ENCODE measurements at places on chromosomes 4 and X.

- no peaks in the 10 kb centered on the region for H3K4me1 ChIP-seq
- H3K4me3 ChIP-seq = no peak overlapping the region
- no peak overlapping the region for H3K27ac ChIP-seq
- no peaks in the 10 kb centered on the region for H3K27me3 ChIP-seq
Observed at GRCh38 chrX:100979881-100980607, 10.5 kb downstream of the ARL13A start.

- H3K36me3 ChIP-seq = no peaks in the 10 kb centered on the region
- H3K4me1 ChIP-seq = no peaks in the 10 kb centered on the region
- no peak overlapping the region for H3K4me3 ChIP-seq
- H3K27me3 ChIP-seq = no peaks in the 10 kb centered on the region
Observed at GRCh38 chr4:84319124-84319523, 180.0 kb downstream of the NKX6-1 start.

DNA sequence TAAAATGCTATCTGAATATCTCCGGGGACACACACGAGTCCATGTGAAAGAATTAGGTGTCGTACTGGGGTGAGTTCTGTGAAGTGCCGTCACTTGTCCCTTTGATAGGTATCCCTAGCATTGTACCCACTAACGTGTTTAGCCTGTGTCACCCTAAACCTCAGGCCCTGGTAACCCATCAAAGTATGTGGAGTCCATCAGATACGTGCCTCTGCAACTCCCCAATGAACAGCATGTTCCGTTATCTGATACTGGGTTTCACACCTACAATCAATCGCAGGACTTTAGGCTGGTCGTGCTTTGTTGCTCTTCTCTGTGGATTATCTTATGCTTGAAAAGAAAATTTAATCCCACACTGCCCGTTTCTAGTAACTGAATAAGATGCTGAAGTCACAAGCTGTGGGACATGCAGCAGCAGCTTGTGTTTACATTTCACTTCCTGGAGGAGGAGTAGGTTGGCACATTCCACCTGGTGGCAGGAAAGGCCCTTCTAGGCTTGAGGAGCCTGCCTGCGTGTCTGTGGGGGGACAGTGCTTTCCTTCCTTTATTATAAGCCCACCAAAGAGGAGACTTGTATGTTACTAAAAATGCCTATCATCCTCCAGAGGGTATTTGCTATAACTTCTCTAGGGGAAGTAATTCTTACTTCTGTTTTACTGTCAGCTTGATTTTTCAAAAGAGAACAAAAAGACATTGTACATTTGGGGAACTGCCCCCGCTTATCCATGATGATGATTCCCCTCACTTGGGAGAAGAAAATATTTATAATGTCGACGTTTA is 127.2 kb downstream of the FNIP2 start:
- no peaks in the 10 kb centered on the region for H3K27me3 ChIP-seq
- peak overlapping the region; percentile 35 for H3K27ac ChIP-seq
- H3K4me3 ChIP-seq = no peak overlapping the region
- H3K36me3 ChIP-seq = no peaks in the 10 kb centered on the region
- H3K4me1 ChIP-seq = peaks cover 5% of the 10 kb centered on the region

GRCh38 chr4:23972187-23972586 is 82.3 kb upstream of the PPARGC1A start:
- H3K4me1 ChIP-seq = no peaks in the 10 kb centered on the region
- H3K27me3 ChIP-seq = no peaks in the 10 kb centered on the region
- H3K36me3 ChIP-seq = no peaks in the 10 kb centered on the region

- H3K4me3 ChIP-seq = no peak overlapping the region
- no peak for DNase-seq
- no peak overlapping the region for H3K27ac ChIP-seq
- no peaks in the 10 kb centered on the region for H3K4me1 ChIP-seq
Observed at GRCh38 chr4:72484981-72485380, 84.0 kb downstream of the ADAMTS3 start.

GRCh38 chr4:71816676-71817303 is 32.9 kb upstream of the GC start:
- no peaks in the 10 kb centered on the region for H3K4me1 ChIP-seq
- no peaks in the 10 kb centered on the region for H3K36me3 ChIP-seq
- H3K27me3 ChIP-seq = no peaks in the 10 kb centered on the region
- H3K27ac ChIP-seq = no peak overlapping the region
- no peak overlapping the region for H3K4me3 ChIP-seq

DNA sequence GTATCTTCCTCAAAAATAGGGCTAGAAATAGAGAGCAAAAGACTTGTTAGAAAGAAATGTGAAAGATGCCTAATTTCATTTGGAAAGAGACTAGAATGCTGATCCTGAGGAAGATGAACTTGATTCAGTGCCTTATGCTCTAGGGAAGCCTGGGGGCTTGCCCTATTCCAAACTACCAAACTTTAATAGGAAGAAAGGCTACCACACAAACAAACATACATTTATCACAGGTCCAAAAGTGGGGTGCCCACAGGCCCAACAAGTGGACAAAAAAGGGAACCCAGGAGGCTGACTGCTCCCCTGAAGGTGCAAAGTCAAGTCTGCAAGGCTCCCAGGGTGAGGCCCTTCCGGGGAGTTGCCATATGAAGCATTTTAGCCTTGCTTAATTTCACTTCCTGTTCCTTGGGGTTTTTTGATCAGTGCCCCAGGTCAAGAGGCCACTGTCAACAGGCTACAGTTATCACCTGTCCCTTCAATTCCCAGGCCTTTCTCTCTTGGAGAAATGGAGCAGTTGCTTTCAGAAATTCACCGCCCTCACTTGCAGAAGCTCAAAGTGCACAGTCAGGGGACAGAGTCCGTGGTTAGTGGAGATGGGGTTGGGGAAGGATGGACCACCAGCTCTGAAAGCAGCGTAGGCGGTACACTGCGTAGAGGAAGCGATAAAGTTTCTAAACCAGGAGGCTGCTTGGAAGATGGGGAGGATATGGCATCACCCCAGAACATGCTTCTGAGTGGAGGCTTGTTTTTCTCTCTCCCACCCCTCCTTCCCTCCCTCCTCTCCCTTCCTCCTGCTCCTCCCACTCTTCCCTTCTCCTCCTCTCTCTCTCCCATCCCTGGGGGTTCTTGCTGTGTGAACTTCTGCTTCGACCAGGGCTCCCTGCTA is 36.4 kb downstream of the TMEM154 start:
- H3K36me3 ChIP-seq = peaks cover 3% of the 10 kb centered on the region
- H3K4me1 ChIP-seq = no peaks in the 10 kb centered on the region
- H3K4me3 ChIP-seq = no peak overlapping the region
- no peak for DNase-seq

- no peaks in the 10 kb centered on the region for H3K27me3 ChIP-seq
- H3K36me3 ChIP-seq = peaks cover 9% of the 10 kb centered on the region
- no peak overlapping the region for H3K27ac ChIP-seq
- no peaks in the 10 kb centered on the region for H3K4me1 ChIP-seq
- no peak for DNase-seq
- H3K4me3 ChIP-seq = no peak overlapping the region
Observed at GRCh38 chr4:48602763-48603162, 112.7 kb downstream of the ZAR1 start.

- H3K4me3 ChIP-seq = no peak overlapping the region
- no peaks in the 10 kb centered on the region for H3K27me3 ChIP-seq
- H3K27ac ChIP-seq = no peak overlapping the region
- no peaks in the 10 kb centered on the region for H3K4me1 ChIP-seq
- no peaks in the 10 kb centered on the region for H3K36me3 ChIP-seq
Observed at GRCh38 chr4:175441256-175441655, 370.8 kb downstream of the GPM6A start.

DNA sequence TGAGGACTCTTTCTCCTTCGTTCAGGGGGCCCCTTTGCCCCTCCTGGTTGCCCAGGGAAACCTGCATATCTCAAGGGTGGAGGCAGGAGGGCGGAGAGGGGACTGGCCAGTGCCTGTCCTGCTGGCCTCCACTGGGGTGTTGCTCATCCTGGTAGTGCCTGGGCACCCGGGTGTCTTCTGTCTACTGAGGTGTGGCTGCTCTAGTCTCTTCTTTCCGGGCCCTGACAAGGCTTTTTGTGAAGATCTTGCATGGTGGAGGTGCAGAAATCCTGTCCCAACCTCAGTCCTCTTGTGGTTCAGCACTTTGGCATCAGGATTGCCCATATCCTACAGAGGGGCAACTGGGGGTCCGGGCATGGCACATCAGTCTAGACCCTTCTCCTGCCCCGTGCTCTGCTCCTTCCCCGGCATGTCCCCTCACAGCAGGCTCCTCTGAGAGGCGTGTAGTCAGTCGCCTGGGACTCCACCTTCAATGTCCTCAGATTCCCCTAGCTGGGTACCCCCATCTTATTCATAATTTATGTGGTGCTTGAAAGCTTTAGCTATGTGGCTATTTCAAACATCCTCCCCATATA is 1.9 kb downstream of the CCDC110 start:
- peaks cover 9% of the 10 kb centered on the region for H3K4me1 ChIP-seq
- H3K27ac ChIP-seq = no peak overlapping the region
- DNase-seq = no peak
- H3K27me3 ChIP-seq = peaks cover 58% of the 10 kb centered on the region
- H3K4me3 ChIP-seq = no peak overlapping the region

DNA sequence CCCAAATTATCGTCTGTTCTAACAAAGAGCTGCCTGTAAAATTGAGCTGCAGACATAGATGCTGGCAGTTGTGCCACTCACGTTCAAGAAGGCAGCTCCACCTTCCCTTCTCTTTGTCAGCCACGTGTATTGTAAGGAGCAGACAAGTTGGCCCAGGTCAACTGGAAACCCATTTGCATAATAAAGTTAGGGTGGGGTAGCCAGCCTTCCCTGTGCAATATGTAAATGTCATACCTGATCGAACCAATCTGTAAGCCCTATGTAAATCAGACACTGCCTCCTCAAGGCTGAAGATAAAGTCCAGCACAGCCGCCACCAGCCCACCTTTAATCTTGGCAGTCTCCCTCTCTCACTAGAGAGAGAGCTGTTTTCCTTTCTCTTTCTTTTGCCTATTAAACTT is 117.2 kb downstream of the TMEM144 start:
- H3K27ac ChIP-seq = no peak overlapping the region
- no peaks in the 10 kb centered on the region for H3K36me3 ChIP-seq
- no peaks in the 10 kb centered on the region for H3K4me1 ChIP-seq
- DNase-seq = no peak
- no peaks in the 10 kb centered on the region for H3K27me3 ChIP-seq

Measured in thymus (tissue), 14 donors.